ENCODE measurements at places on chromosomes 13 and 19. TPM values are rescaled to one million over a fixed set of nuclear protein-coding genes. Genes with fewer than 3 reads are reported as not detected.

GRCh38 chr19:32104850-32105235 is 240.6 kb upstream of the ZNF507 start:
- no peak for DNase-seq

GRCh38 chr13:52061587-52061986 is 37.1 kb downstream of the UTP14C start:
- DNase-seq, result no peak

DNA sequence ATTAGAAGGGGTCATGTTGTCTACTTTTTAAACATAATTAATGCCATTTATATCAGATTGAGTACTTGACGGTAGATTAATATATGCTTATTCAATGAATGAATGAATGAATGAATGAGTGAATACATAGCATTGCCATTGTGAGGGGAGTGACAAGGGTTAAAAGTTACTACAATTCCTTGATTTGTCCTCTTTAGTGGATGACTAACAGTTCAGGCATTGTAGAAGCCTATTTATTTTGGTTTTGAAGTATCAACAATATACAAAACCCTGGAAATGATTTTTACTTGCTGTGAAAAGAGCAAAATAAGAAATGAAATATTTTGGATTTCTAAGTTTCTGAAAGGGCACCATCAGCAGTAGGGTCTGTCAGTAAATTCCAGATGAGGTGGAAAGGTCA is 122.7 kb downstream of the CYSLTR2 start:
- DNase-seq, result no peak

- no peak for DNase-seq
Measured at GRCh38 chr13:45715351-45715750, 13.2 kb downstream of the CBY2 start.

The MYO1F gene
- total RNA-seq, result 13.2 TPM
